Left ventricle myocardium inferior (tissue), 1 donor: ENCODE measurements at places on chromosomes 2 and 18. TPM values are rescaled to one million over a fixed set of nuclear protein-coding genes. Genes with fewer than 3 reads are reported as not detected.

GRCh38 chr2:38233231-38233983 is 143.7 kb downstream of the ATL2 start:
- no peak overlapping the region for H3K4me3 ChIP-seq
- peak overlapping the region; percentile 62 for H3K27ac ChIP-seq
- DNase-seq = no peak
- no peaks in the 10 kb centered on the region for H3K4me1 ChIP-seq

- no peaks in the 10 kb centered on the region for H3K4me1 ChIP-seq
- no peak overlapping the region for H3K4me3 ChIP-seq
- no peak overlapping the region for H3K27ac ChIP-seq
- no peaks in the 10 kb centered on the region for H3K36me3 ChIP-seq
- no peaks in the 10 kb centered on the region for H3K27me3 ChIP-seq
Observed at GRCh38 chr18:64663086-64663485, 514.2 kb upstream of the LINC00305 start.

GRCh38 chr2:148511883-148512282 is 132.7 kb upstream of the EPC2 start:
- H3K27me3 ChIP-seq = no peaks in the 10 kb centered on the region
- H3K27ac ChIP-seq = no peak overlapping the region
- no peak for DNase-seq
- H3K36me3 ChIP-seq = peaks cover 20% of the 10 kb centered on the region

- peak overlapping the region; percentile 74 for H3K27ac ChIP-seq
- no peak for DNase-seq
- H3K4me3 ChIP-seq = no peak overlapping the region
- H3K27me3 ChIP-seq = no peaks in the 10 kb centered on the region
- peaks cover 30% of the 10 kb centered on the region for H3K36me3 ChIP-seq
- peaks cover 37% of the 10 kb centered on the region for H3K4me1 ChIP-seq
Observed at GRCh38 chr2:111946294-111947114, 48.1 kb downstream of the MERTK start.

DNA sequence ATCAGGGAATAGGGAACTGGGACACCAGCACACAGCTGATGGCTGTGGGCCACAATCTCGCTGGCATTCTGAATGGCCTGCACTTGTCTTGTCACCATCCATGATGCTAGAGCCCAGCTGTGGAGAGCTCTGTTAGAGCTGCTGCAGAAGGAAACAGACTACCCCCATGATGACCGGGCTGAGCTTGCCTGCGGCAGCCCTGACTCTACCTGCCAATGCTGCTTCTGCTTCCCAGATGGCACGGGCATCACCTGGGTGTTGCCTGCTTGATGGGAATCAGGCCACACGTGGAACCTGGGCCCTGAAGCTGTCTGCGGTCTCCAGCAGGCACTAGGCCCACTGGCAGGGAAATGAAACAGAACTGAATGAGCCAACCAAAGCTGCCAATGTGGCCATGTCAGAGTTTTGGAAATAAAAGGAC is 11.2 kb upstream of the DAW1 start:
- no peak overlapping the region for H3K4me3 ChIP-seq
- peaks cover 12% of the 10 kb centered on the region for H3K27me3 ChIP-seq
- H3K4me1 ChIP-seq = peaks cover 6% of the 10 kb centered on the region
- H3K36me3 ChIP-seq = no peaks in the 10 kb centered on the region
- no peak overlapping the region for H3K27ac ChIP-seq

DNA sequence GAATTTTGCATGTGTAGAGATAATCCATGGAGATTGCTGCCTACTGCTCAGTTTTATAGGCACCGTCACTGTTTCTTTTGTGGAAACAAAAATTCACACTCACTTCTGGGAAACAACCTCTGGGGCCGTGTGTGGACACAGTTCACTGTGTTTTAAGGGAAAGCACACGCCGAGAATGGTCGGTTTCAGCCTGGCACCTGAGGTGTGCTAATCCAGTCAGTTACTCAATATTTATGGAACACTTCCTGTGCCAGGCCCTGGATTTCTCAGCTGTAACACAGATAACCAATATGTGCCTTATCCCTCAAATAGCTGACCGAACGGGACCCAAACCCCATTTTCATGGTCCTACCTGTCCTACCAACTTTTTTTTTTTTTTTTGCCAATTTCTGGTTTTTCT is 179.6 kb downstream of the MGAT5 start:
- peaks cover 90% of the 10 kb centered on the region for H3K36me3 ChIP-seq
- H3K27ac ChIP-seq = no peak overlapping the region
- no peak for DNase-seq
- H3K4me1 ChIP-seq = no peaks in the 10 kb centered on the region
- H3K4me3 ChIP-seq = no peak overlapping the region

DNA sequence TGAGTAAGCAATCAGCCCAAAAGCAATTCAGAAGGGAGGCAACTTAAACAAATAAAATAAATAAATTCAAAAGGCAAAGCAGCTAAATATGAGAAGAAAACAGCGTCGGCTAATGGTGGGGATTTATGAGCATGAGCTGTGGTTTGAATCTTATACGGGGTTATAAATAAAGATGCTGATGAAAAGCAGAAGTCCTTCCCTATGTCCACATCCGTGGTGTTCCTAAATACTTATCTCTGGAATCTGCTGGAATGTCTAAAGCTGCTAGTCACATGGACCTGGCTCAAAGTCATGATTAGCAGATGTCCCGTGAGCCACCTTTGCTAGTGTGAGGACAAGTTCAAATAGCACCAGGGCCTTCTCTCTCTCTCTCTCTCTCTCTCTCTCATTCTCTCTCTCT is 33.8 kb downstream of the SMIM21 start:
- DNase-seq = no peak
- no peaks in the 10 kb centered on the region for H3K36me3 ChIP-seq
- H3K4me1 ChIP-seq = peaks cover 12% of the 10 kb centered on the region
- H3K27me3 ChIP-seq = no peaks in the 10 kb centered on the region

DNA sequence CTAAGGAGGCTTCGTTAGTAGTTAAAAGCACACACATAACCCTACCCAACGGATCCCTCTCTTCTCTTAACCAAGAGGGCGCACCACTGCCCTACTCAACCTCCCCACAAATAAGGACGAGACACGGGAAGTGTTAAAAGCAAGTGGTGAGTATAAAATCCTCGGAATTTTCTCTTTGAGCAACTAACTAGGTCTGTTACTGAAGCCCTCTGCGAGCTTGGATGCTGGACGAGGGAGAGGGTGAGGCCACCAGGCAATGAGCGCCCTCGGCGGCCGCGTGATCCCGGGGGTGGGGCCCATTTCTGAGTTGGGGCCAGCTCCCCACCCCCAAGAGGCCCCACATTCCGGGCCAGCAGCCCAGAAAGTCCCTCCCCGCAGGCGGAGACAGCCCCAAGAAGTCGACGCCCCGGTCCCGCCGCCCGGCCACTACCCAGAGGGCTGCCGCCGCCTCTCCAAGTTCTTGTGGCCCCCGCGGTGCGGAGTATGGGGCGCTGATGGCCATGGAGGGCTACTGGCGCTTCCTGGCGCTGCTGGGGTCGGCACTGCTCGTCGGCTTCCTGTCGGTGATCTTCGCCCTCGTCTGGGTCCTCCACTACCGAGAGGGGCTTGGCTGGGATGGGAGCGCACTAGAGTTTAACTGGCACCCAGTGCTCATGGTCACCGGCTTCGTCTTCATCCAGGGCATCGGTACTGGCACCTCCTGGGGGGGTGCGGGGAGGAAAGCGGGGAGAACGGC is at the start of gene CYBRD1:
CYBRD1 (plus strand) TSS at position 423 of the 736 bp plus-strand sequence; CDS start at position 495, 72 bp downstream.
- no peaks in the 10 kb centered on the region for H3K36me3 ChIP-seq
- H3K4me1 ChIP-seq = peaks cover 52% of the 10 kb centered on the region
- peak; percentile 90 for DNase-seq
- peak within 1 kb of the TSS; percentile 95 for H3K27ac ChIP-seq
- peak within 1 kb of the TSS; percentile 86 for H3K4me3 ChIP-seq
- H3K27me3 ChIP-seq = no peaks in the 10 kb centered on the region

DNA sequence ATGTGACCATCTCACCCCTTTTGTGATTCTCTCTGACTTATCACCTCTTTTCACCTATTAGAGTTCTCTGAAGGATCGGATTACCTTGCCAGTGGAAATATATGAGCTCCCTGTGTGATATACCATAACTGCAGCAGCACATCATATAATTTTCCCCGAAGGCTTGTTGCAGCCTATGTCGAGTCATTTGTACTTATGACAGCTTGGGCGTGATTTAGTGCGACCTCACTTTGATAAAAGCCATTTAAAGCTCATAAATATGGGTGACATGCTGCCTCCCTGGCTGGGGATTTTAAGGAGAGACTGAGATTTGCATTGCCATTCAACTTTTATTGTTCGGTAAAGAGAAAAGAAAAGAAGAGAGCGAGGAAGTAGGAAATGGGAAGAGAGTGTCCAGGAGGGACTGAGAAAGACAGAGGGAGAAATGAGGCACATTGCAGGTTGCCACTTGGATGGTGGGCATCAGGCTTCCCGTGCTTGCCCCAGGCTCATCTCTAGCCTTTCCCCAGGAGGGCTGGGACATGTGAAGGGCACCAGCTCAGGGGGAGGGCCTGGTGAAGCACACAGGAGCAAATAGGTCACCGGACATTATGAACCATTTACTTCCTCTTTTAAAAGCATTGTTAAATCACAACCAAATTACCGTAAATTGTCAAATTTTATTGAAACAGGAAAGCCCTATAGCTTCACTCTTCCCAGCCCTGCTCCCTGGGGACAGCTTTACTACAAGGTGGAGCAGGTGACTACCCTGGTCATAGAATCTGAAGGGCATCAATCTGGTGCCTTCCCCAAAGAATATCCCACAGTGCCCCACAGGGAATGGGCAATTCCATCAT is 161.3 kb downstream of the SETBP1 start:
- H3K36me3 ChIP-seq = no peaks in the 10 kb centered on the region
- no peak overlapping the region for H3K4me3 ChIP-seq
- DNase-seq = no peak
- H3K4me1 ChIP-seq = peaks cover 41% of the 10 kb centered on the region
- H3K27ac ChIP-seq = no peak overlapping the region

DNA sequence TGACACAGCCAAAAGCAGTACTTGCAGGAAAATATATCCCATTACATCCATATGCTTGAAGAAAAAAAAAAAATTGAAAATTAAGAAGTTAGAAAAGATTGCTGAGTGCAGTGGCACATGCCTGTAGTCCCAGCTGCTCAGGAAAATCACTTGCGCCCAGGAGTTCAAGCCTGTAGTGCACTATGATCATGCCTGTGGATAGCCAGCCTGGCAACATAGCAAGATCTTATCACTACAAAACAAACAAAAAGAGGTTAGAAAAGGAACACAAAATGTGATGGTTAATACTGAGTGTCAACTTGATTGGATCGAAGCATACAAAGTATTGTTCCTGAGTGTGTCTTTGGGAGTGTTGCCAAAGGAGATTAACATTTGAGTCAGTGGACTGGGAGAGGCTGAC is 361.9 kb downstream of the NYAP2 start:
- no peaks in the 10 kb centered on the region for H3K27me3 ChIP-seq
- H3K27ac ChIP-seq = no peak overlapping the region
- no peaks in the 10 kb centered on the region for H3K4me1 ChIP-seq

- no peaks in the 10 kb centered on the region for H3K27me3 ChIP-seq
- peaks cover 63% of the 10 kb centered on the region for H3K4me1 ChIP-seq
- peaks cover 8% of the 10 kb centered on the region for H3K36me3 ChIP-seq
- no peak overlapping the region for H3K4me3 ChIP-seq
Observed at GRCh38 chr2:43086451-43087221, 139.8 kb downstream of the ZFP36L2 start.

GRCh38 chr2:76464310-76464709 is 753.6 kb upstream of the GCFC2 start:
- H3K27ac ChIP-seq = no peak overlapping the region
- no peaks in the 10 kb centered on the region for H3K36me3 ChIP-seq
- H3K4me1 ChIP-seq = no peaks in the 10 kb centered on the region
- H3K27me3 ChIP-seq = no peaks in the 10 kb centered on the region
- H3K4me3 ChIP-seq = no peak overlapping the region

DNA sequence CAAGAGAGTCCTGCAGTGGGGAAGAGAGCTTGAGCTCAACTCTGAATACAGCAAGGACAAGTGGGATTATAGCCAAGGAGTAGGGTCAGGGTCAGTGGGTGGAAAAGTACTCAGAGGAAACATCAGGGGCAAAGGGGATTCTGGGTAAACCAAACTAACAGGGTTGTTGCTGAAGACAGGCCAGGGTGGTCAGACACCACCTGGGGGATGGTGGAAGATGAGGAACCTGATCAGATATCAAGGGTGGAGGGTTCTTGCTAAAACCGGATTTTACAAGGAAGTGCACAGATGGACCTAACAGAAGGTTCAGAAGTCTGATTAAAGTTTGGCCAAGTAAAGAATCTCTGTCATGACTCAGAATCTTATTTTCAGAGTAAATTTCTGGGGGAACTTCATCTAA is 16.5 kb downstream of the OSBPL1A start:
- no peaks in the 10 kb centered on the region for H3K4me1 ChIP-seq
- no peak for DNase-seq
- H3K4me3 ChIP-seq = no peak overlapping the region
- no peak overlapping the region for H3K27ac ChIP-seq
- H3K36me3 ChIP-seq = no peaks in the 10 kb centered on the region
- H3K27me3 ChIP-seq = no peaks in the 10 kb centered on the region

DNA sequence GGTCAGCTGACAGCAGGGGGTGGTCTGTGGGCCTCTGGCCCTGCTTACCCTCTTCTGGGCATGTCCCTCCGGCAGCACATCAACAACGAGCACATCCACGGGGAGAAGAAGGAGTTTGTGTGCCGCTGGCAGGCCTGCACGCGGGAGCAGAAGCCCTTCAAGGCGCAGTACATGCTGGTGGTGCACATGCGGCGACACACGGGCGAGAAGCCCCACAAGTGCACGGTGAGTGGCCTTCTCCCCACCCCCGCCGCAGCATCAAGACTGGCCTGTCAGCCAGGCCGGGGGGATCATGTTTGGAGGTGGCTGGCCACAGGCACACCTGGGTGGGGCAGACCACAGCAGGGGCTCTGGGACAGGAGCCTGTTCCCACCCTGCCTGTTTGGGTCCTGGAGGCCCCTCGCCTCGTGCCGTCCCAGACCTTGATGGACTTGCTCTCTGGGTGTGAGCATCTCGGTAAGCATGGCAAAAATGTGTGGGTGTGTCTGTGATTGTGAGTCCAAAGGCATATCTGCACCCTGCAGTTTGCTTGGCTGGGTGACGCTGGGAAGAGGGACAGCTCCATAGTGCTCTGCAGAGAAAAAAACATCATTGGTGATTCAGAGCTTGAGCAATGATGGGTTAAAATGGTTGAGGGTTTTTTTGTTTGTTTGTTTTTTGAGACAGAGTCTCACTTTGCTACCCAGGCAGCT is 242.8 kb downstream of the GLI2 start:
- H3K4me3 ChIP-seq = no peak overlapping the region
- H3K27me3 ChIP-seq = peaks cover 3% of the 10 kb centered on the region
- H3K27ac ChIP-seq = no peak overlapping the region
- H3K4me1 ChIP-seq = no peaks in the 10 kb centered on the region

GRCh38 chr2:222468346-222468745 is 44.0 kb downstream of the SGPP2 start:
- peaks cover 20% of the 10 kb centered on the region for H3K4me1 ChIP-seq
- no peaks in the 10 kb centered on the region for H3K27me3 ChIP-seq
- H3K4me3 ChIP-seq = no peak overlapping the region
- peak overlapping the region; percentile 41 for H3K27ac ChIP-seq

GRCh38 chr2:188459061-188459460 is 167.4 kb downstream of the GULP1 start:
- H3K27me3 ChIP-seq = no peaks in the 10 kb centered on the region
- H3K4me3 ChIP-seq = no peak overlapping the region
- no peaks in the 10 kb centered on the region for H3K36me3 ChIP-seq
- no peak for DNase-seq
- no peaks in the 10 kb centered on the region for H3K4me1 ChIP-seq

Gene SPRED2
- 18.9 TPM for total RNA-seq

Gene MC4R
- not detected for total RNA-seq

Gene IL1F10
- total RNA-seq = not detected
